Right atrium auricular region (tissue), 2 donors: ENCODE measurements at places on chromosomes 7 and 10. TPM values are rescaled to one million over a fixed set of nuclear protein-coding genes. Genes with fewer than 3 reads are reported as not detected.

DNA sequence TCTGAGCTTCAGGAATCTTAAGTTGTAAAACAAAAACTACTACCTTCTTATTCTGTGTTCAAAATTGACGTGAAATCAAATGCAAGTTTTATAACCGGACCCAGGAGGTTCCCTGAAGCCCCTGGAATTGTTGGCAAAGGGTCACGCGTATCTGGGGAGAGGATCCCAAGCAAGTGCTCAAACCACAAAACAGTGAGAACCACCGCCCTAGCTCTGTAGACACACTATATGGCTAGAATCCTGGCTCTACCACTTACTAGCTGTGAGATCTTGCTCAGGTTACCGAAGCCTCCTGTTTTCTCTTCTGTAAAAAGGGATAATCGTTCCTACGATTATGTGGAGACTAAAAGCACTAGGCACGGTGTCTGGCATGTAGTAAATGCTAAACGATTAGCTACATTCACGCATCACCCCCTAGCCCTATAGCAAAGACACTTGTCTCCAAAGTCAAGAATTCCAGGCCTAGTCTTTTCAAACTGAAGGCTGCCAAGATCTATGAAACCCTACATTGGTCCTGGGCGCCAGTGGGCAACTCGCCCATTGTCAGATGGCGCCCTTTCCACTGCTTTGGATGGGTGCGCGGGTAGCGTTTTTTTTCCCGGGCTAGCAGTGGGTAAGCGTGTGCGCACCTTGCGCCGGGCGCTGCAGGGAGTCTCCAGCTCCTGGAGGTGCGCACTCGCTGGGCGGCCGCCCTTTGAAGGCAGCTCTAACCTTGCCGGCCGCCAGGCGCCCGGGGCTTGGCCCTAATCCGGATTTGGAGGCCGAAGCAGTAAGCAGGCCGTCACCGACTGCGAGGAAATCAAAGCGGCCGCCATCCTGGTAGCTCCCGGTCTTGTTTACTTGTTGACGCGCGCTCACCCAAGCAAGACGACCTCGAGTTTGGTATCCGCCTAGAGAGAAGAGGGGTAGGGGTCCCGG lies 11.6 kb upstream of the NKX2-3 start:
- H3K4me3 ChIP-seq: no peak overlapping the region
- H3K4me1 ChIP-seq: peaks cover 29% of the 10 kb centered on the region

DNA sequence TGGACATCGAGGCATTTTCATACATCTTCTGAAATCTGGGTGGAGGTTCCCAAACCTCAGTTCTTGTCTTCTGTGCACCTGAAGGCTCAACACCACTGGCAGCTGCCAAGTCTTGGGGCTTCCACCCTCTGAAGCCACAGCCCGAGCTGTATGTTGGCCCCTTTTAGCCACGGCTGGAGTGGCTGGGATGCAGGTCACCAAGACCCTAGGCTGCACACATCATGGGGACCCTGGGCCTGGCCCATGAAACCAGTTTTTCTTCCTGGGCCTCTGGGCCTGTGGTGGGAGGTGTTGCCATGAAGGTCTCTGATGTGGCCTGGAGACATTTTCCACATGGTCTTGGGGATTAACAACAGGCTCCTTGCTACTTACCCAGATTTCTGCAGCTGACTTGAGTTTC lies 62.1 kb downstream of the INPP5A start:
- no peak overlapping the region for H3K27ac ChIP-seq
- H3K4me3 ChIP-seq: no peak overlapping the region
- H3K4me1 ChIP-seq: peaks cover 18% of the 10 kb centered on the region
- H3K36me3 ChIP-seq: no peaks in the 10 kb centered on the region

Gene ACBD7
- not detected for total RNA-seq

Gene KIF5B
- total RNA-seq: 142 TPM

Gene ELAPOR2
- total RNA-seq: 4.0 TPM

DNA sequence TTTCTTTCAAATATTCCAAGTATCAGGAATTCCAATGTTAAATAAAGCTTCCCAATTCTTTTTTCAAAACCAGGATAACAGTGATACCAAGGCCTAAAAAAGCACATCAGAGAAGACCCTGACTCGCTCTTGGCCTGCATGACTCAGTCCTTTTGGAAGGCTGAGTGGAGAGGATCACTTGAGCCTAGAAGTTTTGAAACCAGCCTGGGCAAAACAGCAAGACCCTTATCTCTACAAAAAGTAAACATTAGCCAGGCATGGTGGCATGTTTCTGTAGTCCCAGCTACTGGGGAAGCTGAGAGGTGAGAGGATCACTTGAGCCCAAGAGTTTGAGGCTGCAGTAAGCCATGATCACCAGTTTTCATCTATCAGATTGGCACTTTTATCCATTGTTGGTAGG lies 18.7 kb downstream of the NFE2L3 start:
- H3K27ac ChIP-seq: no peak overlapping the region
- H3K36me3 ChIP-seq: peaks cover 7% of the 10 kb centered on the region
- H3K4me1 ChIP-seq: no peaks in the 10 kb centered on the region

DNA sequence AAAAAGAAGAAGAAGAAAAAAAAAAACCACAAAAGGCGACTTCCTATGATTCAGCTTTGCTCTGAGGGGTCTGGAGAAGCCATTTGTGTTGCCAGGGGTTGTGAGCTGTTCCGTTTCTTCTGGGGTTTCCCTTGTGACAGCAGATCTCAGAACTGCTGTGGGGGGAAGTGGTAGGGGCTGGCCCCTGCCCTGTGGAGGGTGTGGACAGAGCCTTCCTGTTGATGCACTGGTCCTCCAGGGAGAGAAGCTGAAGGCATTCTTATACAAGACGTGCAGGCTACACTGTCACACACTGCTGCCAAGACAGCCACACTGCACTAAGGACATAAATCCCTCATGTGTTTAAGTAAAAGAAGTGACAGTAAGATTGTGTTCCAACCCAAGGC lies 17.3 kb upstream of the CSGALNACT2 start:
- no peak overlapping the region for H3K4me3 ChIP-seq
- DNase-seq: no peak
- no peak overlapping the region for H3K27ac ChIP-seq

DNA sequence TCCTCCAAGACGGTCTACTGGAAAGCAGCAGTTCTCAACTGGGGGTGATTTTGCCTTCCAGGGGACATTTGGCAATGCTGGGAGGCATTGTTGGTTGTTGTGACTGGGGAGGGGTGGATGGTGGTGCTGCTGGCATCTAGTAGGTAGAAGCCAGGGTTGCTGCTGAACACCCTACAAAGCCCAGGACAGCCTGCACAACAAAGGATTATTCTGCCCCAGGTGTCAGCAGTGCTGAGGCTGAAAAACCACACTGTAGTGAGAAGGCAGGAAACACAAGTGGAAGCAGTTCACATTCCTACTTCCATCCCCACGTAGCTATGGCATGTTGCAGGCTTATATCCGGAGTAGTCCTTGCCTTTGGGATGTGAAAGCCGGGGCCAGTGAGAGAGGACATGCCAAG lies 86.9 kb downstream of the AOAH start:
- no peaks in the 10 kb centered on the region for H3K4me1 ChIP-seq
- no peaks in the 10 kb centered on the region for H3K27me3 ChIP-seq
- no peak for DNase-seq
- no peak overlapping the region for H3K27ac ChIP-seq

DNA sequence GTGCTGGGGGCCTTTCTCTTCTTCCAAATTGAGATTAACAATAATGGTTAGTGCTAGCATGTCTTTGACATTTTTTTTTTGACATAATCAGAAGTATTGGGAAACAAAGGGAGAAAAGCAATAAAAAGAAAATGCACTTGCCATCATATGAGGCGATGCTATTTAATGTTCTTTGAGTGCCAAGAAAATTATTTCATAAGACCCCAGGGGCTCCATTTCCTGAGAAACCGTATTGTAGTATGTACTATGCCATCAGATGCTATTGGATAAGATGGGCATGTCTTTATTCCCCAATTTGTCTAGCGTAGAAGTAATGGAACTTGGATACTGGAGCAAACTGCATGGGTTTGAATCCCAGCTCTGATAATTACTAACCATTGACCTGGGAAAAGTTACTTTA lies 408.9 kb downstream of the ADRA2A start:
- no peaks in the 10 kb centered on the region for H3K27me3 ChIP-seq
- H3K36me3 ChIP-seq: no peaks in the 10 kb centered on the region
- H3K4me1 ChIP-seq: no peaks in the 10 kb centered on the region
- H3K27ac ChIP-seq: no peak overlapping the region
- no peak overlapping the region for H3K4me3 ChIP-seq
